ENCODE measurements at places on chromosomes 11 and 22.

- no peak for DNase-seq
These were observed 651 bp upstream of the C11orf42 start for GRCh38 chr11:6204706-6205105.

- no peak for DNase-seq
These were observed 331.4 kb downstream of the DLG2 start for GRCh38 chr11:85295694-85296271.

- DNase-seq, result no peak
These were observed 37.0 kb downstream of the OSBP2 start for GRCh38 chr22:30731658-30732057.

- no peak for DNase-seq
These were observed 2.8 kb upstream of the BCO2 start for GRCh38 chr11:112172362-112172994.

DNA sequence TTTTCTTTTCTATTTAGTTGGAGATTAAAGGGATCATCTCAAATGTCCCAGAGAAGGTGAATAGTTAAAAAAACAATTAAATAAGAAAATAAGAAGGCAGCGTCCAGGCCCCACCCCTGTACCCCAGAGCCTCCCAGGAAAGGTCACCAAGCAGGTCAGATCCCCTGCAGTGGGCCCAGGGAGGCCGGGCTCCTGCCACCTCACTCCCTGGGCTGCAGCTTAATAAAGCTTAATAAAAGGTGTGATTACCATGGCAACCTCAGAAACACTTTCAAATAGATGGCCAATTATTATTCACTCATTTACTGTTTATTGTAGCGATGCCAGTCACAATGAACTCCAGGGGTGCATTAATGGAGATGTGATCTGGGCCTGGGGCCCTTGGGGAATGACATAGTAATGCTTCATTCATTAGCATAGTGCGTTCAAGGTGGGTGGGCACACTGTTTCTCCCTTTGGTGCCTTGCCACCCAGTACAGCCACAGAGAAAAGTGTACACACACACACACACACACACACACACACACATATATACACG, 386.2 kb downstream of the CADM1 start:
- no peak for DNase-seq

GRCh38 chr22:46953968-46954765, 191.7 kb downstream of the TBC1D22A start:
- no peak for DNase-seq

- no peak for DNase-seq
These were observed 607.4 kb downstream of the NTM start for GRCh38 chr11:131977854-131978253.

DNA sequence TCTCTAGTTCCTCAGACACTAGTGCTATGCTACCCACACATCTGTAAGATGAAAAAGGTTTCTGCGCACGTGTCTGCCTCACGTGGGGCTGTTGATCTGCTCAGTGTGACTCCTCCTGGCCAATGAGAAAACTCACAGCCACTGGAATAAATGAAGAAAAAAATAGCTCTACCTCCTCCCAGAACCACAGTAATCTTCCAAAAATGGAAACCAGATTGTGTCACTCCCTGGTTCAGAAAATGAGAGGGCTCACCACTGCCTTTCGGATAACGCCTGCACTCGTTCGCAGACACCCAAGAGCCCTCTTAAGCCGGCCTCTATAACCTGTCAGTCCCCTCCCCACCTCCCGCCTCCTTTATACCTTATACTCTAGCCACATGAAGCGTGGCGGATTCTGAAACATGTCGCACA, 5.1 kb downstream of the APBB1 start:
- DNase-seq, result no peak

- no peak for DNase-seq
These were observed 1081.6 kb downstream of the BRD1 start for GRCh38 chr22:48745842-48746788.

DNA sequence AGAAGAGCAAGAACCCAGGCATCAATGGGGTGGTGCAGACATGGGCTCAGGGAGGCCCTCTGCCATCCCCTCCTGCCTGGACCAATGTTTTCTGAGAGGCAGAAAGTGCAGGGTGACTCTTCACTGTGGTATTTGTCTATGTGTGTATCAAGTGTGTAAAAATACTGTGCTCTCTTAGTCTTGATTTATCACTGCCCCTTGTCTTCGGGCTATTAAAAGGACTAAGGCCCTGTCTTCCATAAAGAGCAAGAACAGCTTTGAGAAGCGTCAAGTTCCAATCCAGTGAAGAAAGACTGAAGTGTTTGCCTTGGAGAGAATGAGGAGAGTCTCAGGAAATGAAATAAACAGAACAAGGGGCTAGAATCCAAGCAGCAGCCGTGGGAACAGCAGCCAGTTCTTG, 14.4 kb downstream of the PRSS23 start:
- DNase-seq, result no peak

DNA sequence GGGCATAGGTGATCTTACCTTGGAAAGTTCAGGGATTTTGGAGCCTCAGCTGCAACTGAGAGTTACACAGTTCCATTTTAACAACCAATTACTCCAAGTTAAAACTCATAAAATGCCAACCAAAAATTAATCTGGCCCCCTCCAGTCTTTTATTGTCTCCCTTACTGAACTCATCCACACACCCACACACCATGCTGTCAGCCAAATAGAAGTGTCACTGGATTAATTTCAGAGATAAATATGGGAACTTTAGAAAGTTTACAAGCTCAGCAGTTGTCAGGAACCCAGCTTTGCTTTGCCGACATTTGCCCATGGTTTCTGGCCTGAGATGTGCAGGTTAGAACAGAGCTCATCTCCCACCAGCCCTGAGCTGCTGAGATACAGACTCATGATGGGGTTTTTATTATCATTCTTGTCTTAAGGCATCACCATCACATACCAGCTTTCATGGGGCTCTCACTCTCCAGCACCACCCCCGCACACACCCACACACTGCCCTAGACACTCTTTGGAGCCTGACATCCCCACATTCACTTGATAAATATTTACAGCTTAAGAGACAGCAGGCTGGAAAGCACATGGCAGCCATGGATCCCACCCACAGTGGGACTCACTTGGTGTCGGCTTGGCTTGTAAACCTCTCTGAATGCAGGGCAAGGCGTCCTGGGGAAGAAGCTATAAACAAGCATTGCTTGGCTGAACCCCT, 23.7 kb upstream of the CTR9 start:
- no peak for DNase-seq

DNA sequence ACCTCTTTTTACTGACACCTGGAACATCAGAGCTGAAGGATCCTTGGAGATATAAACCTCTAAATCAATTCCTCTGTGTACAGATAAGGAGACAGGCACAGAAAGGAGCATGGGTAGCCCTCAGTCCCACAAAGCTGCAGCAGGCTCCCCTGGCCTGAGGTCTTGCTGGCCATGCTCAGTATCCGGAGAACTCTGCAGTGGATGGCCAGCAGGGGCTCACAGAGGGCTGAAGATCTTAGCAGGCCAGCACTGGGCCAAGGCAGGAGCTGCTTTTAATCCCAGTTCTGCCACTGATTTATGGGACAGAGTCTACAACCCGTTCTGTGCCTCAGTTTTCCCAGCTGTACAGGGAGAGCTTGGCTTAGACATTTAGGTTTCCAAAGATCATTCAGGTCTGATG, 52.6 kb upstream of the LRRC32 start:
- no peak for DNase-seq
